ENCODE measurements at places on chromosomes 12 and 14.

DNA sequence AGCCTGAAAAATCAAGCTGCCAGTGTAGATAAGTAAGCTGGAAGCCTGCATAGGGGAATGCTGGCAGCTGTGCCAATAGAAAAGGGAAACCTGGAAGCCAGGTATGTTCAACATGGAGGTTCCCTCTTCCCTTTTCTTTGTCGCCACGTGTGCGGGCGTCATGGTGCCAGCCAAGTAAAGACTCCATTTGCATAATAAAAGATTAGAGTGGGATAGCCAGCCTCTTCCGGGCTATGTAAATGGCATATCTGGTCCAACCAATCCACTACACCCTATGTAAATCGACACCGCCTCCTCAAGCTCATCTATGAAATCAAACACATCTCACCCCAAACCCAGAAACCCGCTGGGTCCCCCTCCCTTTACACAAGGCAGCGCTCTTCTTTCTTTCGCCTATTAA, 5.6 kb upstream of the ADGRD1 start:
- DNase-seq = no peak

DNA sequence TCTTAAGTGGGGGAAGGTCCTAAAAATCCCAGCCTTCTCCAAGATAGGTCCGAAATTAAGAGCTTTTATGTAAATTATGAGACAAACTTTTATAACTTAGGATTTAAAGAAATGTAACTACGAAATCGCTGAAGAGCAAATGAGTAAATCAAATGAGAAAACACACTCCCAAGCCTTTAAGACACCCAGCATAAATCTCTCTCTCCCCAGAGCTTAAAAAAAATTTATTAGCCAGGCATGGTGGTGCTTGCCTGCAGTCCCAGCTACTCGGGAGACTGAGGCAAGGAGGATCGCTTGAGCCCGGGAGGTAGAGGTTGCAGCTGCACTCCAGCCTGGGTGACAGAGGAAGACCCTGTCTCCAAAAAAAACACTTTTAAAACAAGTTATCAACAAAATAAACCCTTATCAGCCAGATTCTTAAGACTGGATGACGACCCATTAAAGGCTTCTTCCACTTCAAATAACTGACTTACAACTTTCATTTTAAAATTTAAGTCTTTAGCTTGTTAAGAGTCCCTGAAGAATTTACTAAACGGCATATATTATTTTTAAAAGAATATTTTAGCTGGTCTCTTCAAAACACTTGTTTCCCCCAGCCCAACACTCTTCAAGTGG, 3.2 kb downstream of the PTGES3 start:
- no peak for DNase-seq

DNA sequence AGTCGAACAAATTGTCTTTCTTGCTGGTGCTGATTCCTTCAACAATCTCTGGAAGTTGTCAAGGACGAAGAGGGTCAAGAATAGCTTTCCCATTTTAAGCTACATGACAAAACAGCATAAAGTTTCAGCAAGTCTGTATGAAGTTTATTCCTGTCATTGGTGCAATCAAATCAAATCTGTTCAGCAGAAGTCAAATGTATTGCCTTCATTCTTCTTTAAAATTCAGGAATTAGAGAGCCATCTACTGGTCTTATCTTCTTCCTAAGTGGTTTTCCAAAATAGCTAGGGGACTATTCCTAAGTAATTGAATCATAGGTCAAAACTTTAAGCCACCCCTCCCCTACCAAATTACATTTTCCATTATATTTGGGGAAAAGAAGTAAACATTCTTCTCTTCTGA, 990.2 kb downstream of the GALC start:
- no peak for DNase-seq

DNA sequence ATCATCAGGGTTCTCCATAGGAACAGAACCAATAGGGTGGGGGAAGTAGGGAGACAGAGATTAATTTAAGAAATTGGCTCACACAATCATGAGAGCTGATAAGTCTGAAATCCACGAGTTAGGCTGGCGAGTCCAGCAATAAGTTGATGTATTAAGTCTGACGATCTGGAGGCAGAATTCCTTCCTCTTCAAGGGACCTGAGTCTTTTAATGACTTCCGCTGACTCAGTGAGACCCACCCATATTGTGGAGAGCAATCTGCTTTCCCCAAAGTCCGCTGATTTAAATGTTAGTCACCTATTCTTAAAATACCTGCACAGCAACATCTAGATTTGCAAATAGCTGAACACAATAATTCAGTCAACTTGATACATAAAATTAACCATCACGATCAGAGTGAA, 97.8 kb downstream of the SPTSSA start:
- DNase-seq = no peak

DNA sequence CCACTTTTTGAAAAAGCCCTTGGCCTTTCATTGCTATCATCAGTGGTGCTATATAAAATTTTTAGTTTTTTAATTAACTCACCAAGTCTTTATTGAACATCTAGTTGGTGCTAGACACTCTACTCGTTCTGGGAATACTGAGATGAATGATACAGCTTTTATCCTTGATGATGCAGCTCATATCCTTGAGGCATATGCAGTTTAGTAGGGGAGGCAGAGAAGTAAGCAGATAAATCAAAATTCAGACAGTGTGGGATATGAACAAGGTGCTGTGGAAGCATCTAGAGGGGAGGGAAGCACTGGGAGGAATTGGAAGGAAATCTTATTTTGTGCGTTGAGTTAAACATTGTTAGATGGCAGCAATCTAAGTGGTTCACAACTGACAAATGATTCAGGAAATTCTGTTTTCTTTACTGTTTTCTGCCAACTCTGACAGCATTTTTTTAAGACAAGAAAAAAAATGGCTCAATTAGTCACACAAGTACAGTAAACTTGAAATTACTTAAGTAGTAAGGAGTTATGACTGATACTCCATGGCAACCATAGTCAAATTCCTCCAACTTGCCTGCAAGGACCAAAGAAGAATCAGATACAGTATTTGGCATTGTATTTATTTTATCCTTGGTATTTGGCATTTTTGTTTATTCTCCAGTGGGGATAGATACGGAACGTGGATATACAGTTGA, 119.2 kb downstream of the TMTC2 start:
- DNase-seq = peak; percentile 21
